ENCODE measurements at places on chromosomes 13 and 19. TPM values are rescaled to one million over a fixed set of nuclear protein-coding genes. Genes with fewer than 3 reads are reported as not detected.

DNA sequence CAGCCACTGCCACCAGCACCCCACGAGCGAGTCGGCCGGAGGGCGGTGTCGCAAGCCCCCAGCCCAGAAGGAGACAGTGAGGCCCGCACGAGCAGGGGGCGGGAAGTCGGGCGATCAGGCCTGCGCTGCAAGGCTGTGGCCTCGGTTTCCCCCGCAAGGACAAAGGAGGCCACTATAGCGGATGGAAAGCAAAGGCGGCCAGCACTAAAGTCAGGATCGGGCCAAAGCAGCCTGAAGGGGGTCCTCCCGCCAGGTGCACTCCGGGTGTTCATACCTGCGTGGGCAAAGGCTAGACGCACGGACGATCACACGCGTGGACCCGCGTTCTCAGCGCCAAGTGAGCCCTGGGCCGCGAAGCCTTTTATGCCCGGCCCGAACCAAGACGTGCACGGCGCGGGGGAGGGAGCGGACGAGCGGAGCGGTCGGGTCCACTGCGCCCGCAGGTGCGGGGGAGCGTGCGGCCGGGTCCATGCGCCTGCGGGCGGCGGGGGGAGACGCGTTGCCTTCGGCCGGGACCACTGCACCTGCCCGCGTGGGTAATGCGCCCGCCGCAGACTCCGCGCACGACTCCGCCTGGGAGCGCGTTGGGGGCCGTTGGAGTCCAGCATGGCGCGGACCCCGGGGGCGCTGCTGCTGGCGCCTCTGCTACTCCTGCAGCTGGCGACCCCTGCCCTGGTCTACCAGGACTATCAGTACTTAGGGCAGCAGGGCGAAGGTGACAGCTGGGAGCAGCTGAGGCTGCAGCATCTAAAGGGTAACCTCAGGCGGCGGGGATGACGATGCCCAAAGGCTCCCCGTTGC is at the start of the genes PRDX2 and THSD8:
Gene PRDX2, minus strand, starts transcription at position 335 of the 801 bp plus-strand sequence. CDS start 539 bp downstream, outside the sequence.
Gene THSD8, plus strand, starts transcription at position 604 of the 801 bp plus-strand sequence. Its CDS starts 3 bp downstream, at position 607.
- H3K4me3 ChIP-seq, result peak within 1 kb of the TSS; percentile 70
- no peaks in the 10 kb centered on the region for H3K27me3 ChIP-seq

The SRRM5 gene
- total RNA-seq, result 0.64 TPM

DNA sequence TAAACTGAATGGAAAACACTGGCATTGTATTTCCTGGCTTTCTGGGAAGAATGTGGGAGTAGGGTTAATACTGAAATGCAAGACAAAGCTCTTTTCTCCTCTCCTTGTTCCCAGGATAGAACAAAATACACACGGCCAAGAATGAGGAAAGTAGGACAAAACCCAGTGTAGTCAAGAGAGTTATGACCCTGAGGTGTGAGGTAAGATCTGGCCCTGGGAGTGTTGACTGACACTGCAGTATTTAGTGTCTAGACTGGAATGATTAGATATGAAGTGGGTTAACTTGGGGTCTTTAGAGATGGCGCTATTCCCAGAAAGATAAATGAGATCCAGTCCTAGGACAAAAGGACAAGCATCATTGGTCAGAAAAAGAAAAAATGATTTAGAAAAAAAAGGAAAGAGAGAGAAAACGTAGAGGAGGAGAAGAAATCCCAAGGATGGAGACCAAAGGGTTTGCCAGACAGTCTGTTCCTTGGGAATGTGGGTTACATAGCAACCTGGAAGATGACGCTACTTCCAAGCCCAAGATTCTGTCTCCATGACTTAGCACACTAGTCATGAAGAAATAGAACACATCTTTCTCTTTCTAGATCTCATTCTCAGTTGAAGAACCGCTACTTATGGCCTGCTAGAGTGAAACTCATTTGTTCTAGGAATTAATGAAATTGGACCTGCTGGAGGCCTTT is 543.6 kb upstream of the GPC6 start:
- H3K36me3 ChIP-seq, result no peaks in the 10 kb centered on the region
- H3K27ac ChIP-seq, result no peak overlapping the region
- H3K27me3 ChIP-seq, result no peaks in the 10 kb centered on the region
- DNase-seq, result no peak

The IGFL3 gene
- not detected for total RNA-seq

- DNase-seq, result no peak
- H3K4me3 ChIP-seq, result no peak overlapping the region
- H3K27me3 ChIP-seq, result no peaks in the 10 kb centered on the region
These were observed 141.0 kb downstream of the POSTN start for GRCh38 chr13:37457612-37458011.

The ATP8B3 gene
- not detected for total RNA-seq

DNA sequence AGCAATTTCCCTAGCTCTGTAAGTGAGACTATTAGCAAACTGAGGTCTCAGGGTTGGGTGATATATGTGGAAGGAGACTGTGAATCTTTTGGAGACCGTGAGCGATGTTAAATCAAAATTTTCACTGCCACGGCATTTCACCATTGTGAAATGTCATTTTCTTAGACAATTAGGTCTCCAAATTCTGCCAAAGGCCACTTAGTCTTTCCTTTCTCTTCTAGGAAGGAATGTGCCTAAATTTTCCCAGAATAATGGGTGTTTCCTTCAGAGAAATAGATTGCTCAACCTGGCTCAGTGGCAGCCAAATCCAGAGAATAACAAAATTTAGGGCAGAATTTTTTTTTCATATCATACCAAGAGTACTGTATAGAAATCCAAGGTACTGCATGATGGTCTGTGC is 64.5 kb upstream of the SCEL start:
- H3K4me3 ChIP-seq, result no peak overlapping the region
- no peak overlapping the region for H3K27ac ChIP-seq
- no peaks in the 10 kb centered on the region for H3K36me3 ChIP-seq
- no peak for DNase-seq

The ZNF497 gene
- total RNA-seq, result 1.3 TPM

- no peaks in the 10 kb centered on the region for H3K36me3 ChIP-seq
- H3K27ac ChIP-seq, result no peak overlapping the region
- no peak overlapping the region for H3K4me3 ChIP-seq
- no peaks in the 10 kb centered on the region for H3K27me3 ChIP-seq
These were observed 643.9 kb downstream of the TBC1D4 start for GRCh38 chr13:74838096-74838495.

The DLL3 gene
- total RNA-seq, result not detected

The WDR88 gene
- total RNA-seq, result not detected

DNA sequence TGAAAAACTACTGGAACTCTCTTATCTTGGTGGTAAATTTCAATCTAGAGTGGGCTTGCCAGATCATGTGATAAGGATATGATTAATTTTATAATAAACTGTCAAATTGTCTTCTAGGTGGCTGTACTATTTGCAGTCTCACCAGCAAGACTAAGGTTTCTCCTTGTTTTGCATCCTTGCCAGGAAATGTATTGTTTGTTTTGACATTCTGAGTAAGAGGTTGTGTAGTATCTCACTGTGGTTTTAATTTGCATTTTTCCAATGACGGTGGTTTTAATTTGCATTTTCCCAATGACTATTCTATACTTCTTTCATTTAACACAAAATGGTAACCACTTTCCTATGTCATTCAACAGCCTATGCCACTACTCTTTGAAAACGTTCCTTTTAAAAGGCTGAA is 2.0 kb downstream of the CAB39L start:
- no peak for DNase-seq
- H3K4me3 ChIP-seq, result no peak overlapping the region
- peaks cover 24% of the 10 kb centered on the region for H3K4me1 ChIP-seq
- H3K36me3 ChIP-seq, result no peaks in the 10 kb centered on the region
- no peaks in the 10 kb centered on the region for H3K27me3 ChIP-seq

The RNF17 gene
- total RNA-seq, result not detected

The ZNF813 gene
- 3.7 TPM for total RNA-seq

- no peaks in the 10 kb centered on the region for H3K36me3 ChIP-seq
- H3K4me3 ChIP-seq, result no peak overlapping the region
- H3K27ac ChIP-seq, result no peak overlapping the region
- H3K4me1 ChIP-seq, result no peaks in the 10 kb centered on the region
- no peak for DNase-seq
These were observed 2.1 kb upstream of the IPO5 start for GRCh38 chr13:97951376-97951775.

The ZNF584 gene
- total RNA-seq, result 8.3 TPM

DNA sequence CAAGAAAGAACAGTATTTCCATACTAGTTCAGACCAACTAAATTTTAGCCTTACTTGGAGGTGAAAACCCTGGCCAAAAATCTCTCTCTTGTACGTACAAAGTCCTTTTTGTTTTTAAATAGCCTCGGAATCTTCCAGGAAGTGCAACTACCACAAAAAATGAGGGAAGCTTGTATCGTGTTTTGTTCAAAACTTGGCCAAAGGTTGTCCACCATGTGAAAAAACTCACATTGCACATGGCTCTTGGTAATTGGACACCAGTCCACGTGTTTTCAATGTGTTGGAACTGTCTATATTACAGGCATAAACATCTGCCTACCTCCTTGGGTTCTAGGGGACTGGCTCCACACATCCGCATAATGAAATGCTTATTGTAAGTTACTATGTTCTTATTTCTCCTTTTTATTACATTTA is 15.2 kb upstream of the STRN4 start:
- no peaks in the 10 kb centered on the region for H3K27me3 ChIP-seq
- DNase-seq, result no peak
- peaks cover 5% of the 10 kb centered on the region for H3K36me3 ChIP-seq
- H3K27ac ChIP-seq, result peak overlapping the region; percentile 41
- H3K4me1 ChIP-seq, result peaks cover 17% of the 10 kb centered on the region

DNA sequence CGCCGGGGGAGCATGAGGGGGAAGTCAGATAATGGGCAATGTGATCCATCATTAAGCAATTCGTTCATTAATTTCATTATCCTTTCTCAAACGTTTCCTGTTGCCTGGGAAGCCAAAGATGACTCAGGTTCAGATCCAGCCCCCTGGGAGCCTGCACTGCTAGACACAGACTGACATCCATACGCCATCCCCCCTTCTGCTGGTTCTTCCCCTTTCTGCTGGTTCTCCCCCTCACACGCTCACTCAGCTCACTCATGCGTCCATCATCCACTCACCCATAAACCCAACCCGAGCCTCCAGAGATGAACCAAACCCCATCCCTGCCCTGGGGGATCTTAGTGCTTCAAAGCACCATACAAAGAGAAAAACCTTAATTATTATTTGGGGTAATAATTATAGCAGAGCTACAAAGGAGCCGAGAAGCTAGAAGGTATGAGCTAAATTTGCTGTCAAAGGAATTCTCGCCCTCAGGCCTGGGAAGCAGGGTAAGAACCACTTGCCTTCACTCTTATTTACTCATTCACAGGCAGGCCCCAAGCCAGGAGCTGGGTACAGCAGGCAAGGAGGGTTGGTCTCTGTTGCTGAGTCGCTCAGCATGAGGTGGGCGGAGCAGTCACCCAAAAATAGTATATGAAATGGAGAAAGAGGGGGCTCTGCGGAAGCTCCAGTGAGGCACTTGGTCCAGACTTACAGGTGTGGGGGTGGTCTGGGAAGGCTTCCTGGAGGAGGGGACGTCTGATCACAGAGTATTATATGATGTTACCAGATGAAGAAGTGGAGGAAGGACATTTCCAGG is 7.0 kb upstream of the ZNF444 start:
- H3K4me1 ChIP-seq, result peaks cover 15% of the 10 kb centered on the region
- H3K36me3 ChIP-seq, result no peaks in the 10 kb centered on the region
- peak overlapping the region; percentile 13 for H3K27ac ChIP-seq

- H3K4me3 ChIP-seq, result no peak overlapping the region
- H3K27ac ChIP-seq, result no peak overlapping the region
- no peaks in the 10 kb centered on the region for H3K4me1 ChIP-seq
These were observed 143.5 kb downstream of the DNAJC15 start for GRCh38 chr13:43166644-43167457.

DNA sequence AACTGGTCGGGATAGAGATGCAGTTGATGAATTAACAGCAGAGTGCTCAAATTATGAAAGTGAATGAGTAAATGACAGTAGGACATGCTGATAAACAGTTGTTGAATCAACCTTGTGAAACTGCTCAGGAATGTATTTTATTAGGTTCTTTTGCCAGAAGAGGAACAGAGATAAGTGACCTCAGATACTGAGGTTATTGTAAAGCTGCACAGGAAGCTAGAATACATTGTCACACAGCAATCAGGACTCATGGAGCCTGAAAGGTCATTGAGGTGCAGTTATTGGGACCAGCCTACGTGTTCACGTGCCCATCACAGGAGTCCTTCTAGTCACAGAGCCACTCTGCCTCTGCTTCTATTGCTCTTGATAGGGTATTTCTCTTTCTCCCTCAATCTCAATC is 47.5 kb upstream of the MED4 start:
- peak overlapping the region; percentile 9 for H3K27ac ChIP-seq
- DNase-seq, result no peak
- peaks cover 10% of the 10 kb centered on the region for H3K4me1 ChIP-seq

GRCh38 chr13:35448465-35448864 is 28.0 kb downstream of the MAB21L1 start:
- H3K36me3 ChIP-seq, result no peaks in the 10 kb centered on the region
- no peak overlapping the region for H3K4me3 ChIP-seq
- H3K4me1 ChIP-seq, result no peaks in the 10 kb centered on the region
- no peak overlapping the region for H3K27ac ChIP-seq

The CBY2 gene
- total RNA-seq, result not detected

GRCh38 chr19:38736036-38736412 is 8.2 kb downstream of the CAPN12 start:
- no peaks in the 10 kb centered on the region for H3K36me3 ChIP-seq
- peaks cover 4% of the 10 kb centered on the region for H3K4me1 ChIP-seq
- H3K27ac ChIP-seq, result peak overlapping the region; percentile 73
- H3K4me3 ChIP-seq, result peak overlapping the region; percentile 12
- peak; percentile 69 for DNase-seq
